Spinal cord (tissue), 10 donors: ENCODE measurements at places on chromosomes 11 and 22. TPM values are rescaled to one million over a fixed set of nuclear protein-coding genes. Genes with fewer than 3 reads are reported as not detected.
A peak's percentile ranks its signal among the peaks of the same experiment; 100 is the strongest.

DNA sequence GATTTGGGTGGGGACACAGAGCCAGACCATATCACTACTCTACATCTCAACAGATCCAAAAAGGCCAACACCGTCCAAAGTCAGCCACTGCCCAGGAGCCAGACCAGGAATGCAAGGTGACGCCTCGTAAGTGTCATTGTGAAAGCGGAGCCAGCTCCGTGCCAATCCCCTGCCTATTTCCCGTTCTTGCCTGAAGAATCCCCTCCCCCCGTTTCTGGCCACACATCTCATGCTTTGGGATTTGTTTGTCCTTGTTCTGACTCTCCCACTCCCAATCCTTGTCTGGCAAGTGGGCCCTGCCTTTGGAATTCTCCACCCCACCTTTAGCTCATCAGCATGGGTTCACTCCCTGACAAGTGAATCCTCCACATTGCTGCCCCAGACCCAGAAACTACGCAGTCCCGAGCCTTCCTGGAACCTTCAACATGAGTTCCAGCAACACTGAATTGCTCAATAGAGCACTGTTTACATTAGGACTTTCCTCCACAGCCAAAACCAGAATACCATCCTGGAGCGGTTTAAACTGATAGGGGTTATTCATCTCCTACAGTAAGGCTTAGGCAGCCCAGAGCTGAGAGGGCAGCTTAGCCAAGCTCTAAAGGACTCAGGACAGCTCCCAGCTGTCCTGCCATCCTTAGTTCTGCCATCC is 6.0 kb upstream of the SLC35C1 start:
- DNase-seq = no peak

- no peak for DNase-seq
Measured at GRCh38 chr11:122098261-122098980, 17.6 kb downstream of the BLID start.

DNA sequence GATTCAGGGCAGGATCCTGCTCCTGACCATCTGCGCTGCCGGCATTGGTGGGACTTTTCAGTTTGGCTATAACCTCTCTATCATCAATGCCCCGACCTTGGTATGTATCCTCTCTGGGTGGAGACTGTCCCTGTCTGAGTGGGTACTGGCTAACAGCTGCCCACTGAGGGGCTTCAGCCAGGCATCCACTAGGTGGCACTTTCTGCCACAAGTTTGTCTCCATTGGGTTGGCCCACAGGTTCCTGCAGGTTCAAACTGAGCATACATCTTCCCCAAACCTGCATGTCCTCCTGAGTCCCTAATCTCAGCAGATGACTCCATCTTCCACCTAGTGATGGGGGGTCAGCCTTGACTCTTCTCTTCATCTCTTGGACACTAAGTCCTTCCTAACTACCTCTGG is 4.4 kb downstream of the SLC2A11 start:
- DNase-seq = no peak

DNA sequence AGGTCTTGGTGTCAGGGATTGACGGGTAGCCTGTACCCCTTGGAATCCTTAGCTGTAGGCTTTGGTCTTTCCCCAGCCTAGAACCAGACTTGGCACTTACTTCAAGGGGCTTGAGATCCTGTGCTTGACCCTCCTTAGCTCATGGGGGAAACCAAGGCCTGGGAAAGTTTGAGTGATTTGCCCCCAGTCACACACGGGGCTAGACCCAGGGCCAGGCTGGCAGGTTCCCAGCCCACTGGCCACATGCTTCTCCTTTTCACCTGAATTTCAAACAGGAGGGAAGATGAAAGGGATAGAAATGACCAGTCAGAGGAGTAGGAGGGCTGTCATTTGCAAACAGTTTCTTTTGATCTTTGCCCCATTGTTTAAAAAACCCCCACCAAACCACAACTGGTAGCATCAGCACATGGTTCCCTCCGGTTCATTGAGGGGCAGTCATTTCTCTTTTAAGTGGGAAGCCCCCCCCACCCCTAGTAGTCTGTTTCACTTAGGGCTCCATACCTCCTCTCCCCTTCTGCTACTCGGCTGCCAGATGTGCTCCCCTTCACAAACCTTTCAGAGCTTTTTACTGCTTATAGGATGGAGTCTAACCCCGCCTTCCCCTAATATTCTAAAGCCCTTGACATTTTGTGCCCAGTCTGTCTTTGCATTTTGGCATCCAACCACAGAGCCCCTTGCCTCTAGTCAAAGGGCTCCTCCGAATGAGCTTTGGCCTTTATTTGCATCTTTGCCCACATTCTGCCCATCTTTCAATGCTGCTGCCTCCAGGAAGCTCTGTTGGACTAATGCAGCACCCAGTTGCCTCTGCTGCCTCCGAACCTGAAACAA is 37.6 kb downstream of the ZNRF3 start:
- DNase-seq = no peak

Gene DERL3
- 0.50 TPM for total RNA-seq

Gene TMEM121B
- total RNA-seq = 4.6 TPM

- DNase-seq = no peak
Measured at GRCh38 chr11:130651066-130651855, 202.8 kb downstream of the ADAMTS15 start.

GRCh38 chr11:123357990-123358827 is 71.9 kb upstream of the GRAMD1B start:
- peak; percentile 41 for DNase-seq

DNA sequence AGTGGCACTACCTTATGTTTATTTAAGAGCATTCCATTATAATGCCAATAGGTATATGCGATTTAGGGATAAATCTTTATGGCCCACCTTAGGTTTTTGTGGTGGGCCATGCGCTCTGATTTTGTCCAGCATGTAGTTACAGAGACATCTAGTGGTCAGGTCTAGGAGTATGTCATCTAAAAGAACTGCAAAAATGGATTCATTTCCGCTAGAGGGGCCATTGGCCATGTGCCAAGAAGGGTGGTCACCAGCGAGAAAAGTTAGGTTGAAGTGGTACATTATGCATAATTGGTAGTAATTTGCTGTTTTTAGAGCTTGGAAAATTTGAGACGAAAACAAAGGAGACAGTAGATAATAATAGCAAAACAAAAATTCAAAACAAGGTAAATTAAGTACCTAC is 27.7 kb downstream of the LRRC4C start:
- no peak for DNase-seq
